ENCODE measurements at places on chromosomes 6 and 20.

DNA sequence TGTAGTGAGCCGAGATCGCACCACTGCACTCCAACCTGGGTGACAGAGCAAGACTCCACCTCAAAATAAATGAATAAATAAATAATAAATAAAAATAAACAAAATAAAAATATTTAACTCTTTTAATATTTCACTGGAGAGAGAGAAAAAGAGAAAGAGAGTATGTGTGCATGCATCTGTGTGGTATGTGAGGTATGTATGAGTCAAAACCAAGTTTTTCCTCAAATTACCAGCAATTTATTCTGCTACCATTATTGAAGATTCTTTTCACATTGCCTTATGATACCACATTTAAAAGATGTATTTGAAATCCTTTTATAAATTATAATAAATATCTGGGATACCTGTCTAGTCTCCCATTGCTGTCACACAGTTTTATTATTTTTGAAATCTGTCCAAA, 122.1 kb downstream of the CD164 start:
- DNase-seq, result no peak

DNA sequence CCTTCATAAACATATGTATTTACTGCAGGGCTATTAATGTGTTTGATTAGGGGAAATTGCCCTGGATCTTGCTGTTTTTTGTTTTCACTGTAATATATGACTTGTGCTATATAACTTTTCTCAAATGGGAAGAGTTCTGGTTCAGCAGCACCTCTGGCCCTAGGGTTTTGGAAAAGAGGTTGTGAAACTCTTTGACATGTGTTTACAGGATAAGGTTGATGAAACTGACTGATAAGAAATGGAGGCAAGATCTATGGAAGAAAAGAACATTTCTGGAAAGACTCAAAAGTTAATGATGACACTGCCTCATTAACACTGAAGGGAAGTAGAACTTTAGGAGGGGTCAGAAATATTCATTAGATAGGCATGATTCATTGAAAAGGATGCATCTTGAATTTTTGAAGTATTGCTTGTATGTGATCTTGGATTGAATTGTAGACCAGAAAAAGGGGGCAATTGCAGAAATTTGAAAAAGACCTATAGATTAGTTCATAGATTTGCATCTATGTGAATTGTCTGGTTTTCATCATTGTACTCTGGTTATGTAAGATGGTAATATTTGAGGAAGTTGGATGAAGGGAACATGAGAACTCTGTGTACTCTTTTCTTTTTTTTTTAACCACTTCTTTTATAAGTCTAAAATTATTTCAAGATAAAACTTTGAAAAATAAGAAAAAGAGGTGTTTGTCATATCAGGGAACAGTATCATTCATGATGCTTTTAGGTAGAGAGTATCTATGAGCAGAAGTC, 54.0 kb downstream of the UTRN start:
- DNase-seq, result no peak

GRCh38 chr6:25242567-25242966, 36.6 kb upstream of the CARMIL1 start:
- DNase-seq, result no peak

GRCh38 chr6:138869398-138869797, 73.5 kb downstream of the ECT2L start:
- no peak for DNase-seq

DNA sequence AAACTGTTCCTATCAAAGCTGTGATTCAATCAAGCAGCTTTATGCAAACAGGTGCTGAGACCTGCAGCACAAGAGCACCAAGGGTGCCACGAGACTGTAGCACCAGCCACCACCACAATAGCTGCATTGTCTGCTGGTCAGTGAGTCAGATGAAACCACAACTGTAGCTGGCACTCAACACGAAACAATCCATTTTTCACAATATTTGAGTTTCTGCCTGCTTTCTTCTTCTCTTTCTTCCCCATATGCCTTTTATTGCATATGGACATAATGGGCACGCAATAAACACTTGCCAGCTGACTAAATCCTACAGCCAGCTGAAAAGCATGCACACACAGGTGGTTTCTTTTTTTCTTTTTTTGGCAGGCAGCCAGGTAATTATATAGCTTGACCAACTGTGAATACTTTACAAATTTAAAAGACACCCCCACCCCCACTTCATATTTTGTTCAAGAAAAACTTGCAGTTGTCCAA, 16.6 kb downstream of the SLC2A12 start:
- DNase-seq, result no peak

- DNase-seq, result no peak
Observed at GRCh38 chr20:53517146-53517545, 76.5 kb downstream of the ZNF217 start.

DNA sequence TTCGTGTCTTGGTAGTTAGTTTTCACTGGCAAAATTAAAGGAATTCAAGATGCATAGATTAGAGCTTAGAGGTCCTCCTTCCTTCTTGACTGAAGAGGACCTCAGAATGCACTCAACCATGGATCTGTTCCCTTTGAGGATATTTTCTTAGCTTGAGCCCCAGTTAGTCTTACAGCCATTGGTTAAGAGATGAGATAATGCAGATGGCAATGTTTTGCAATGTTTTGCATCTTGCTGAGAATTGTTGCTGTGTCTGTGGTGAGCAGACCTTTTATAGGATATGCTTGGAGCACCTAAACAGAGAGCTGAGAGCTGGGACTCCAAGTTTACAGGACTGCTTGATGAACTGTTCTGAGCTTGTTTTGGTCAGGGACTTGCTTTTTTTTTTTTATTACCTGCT, 107.5 kb downstream of the TMEM170B start:
- no peak for DNase-seq

DNA sequence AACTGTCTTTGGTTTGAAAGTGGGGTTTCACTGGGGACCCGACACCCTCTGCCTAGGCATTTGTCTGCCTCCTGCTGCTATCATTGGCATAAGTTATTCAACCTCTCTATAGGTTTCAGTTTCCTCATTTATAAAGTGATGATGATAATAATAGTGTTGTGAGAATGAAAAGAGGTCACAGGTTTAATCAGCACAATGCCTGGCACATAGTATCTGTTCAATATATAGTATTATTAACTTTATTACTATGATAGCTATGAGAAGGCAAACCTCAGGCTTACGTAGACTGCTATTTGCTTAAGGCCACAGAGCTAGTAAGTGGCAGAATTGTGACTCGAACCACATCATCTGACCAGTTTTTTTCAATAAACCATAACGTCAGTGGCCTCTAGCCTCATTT, 256.8 kb downstream of the CDKAL1 start:
- DNase-seq, result no peak

- DNase-seq, result no peak
Observed at GRCh38 chr20:50670126-50670862, 21.0 kb downstream of the RIPOR3 start.

Data from effector memory CD4-positive, alpha-beta T cell (primary cell).